ENCODE measurements at places on chromosomes 4 and X. TPM values are rescaled to one million over a fixed set of nuclear protein-coding genes. Genes with fewer than 3 reads are reported as not detected.

Gene NDUFA1
- total RNA-seq = 46.4 TPM

Gene CABS1
- not detected for total RNA-seq

Gene FRAS1
- 20.0 TPM for total RNA-seq

Gene CUL4B
- total RNA-seq = 158 TPM

Gene CSAG3
- total RNA-seq = not detected

Gene FAT4
- total RNA-seq = 22.0 TPM

Gene FMR1NB
- not detected for total RNA-seq

Gene SLC49A3
- 9.1 TPM for total RNA-seq

Gene MFSD8
- 21.8 TPM for total RNA-seq

Gene NDUFC1
- 23.0 TPM for total RNA-seq

Gene SPANXA2
- total RNA-seq = not detected

Gene UGT2B15
- total RNA-seq = not detected

Gene DNAAF6
- not detected for total RNA-seq

Gene DMP1
- total RNA-seq = not detected
